ENCODE measurements at places on chromosomes 3 and 15.

DNA sequence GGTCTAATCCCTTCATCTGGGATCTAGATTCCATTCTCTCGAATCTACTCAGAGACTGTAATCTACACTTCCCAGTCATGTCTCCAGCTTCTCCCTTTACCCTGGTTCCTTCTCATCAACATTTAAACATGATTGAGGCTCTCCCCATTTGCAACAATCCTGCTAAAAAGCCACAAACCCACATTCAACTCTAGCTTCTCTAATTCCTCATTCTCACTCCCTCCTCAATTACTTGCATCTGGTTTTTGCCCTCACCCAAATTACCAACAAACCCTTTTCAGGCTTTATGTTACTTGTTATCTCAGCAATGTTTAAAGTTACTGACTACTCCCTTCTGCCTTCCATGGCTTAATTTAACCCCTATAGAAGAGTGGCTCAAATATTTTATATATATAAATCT, 11.5 kb downstream of the ETFA start:
- DNase-seq = no peak

- no peak for DNase-seq
These were observed 383.7 kb downstream of the GAP43 start for GRCh38 chr3:116007000-116007399.

GRCh38 chr15:31376511-31376910, 49.9 kb downstream of the KLF13 start:
- DNase-seq = no peak

GRCh38 chr15:83926116-83926515, 272.2 kb downstream of the ADAMTSL3 start:
- DNase-seq = no peak

Data from upper lobe of left lung (tissue), 6 donors.